ENCODE measurements at places on chromosomes 3 and 15.

GRCh38 chr15:75841626-75842025 lies 1.6 kb upstream of the UBE2Q2 start:
- no peak for DNase-seq

DNA sequence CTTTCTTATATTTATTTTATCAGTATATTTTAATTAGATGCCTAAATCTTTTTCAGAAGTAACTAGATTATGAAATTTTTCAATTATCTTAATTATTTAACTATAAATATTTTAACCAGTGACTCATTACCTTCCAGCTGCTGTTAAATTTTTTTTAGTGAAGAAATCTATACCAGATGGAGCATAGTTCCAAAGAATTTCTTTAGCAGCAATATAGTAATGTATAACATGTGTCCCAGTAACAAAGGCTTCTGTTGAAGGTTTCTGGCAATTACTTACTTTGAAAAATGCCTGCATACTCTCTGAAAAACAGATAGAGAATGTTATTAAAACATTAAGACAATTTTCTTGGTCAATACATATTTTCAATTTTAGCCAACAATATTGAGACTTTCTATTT lies 45.1 kb upstream of the CP start:
- no peak for DNase-seq

- no peak for DNase-seq
These were observed 198.3 kb downstream of the UBE3A start for GRCh38 chr15:25240461-25241021.

DNA sequence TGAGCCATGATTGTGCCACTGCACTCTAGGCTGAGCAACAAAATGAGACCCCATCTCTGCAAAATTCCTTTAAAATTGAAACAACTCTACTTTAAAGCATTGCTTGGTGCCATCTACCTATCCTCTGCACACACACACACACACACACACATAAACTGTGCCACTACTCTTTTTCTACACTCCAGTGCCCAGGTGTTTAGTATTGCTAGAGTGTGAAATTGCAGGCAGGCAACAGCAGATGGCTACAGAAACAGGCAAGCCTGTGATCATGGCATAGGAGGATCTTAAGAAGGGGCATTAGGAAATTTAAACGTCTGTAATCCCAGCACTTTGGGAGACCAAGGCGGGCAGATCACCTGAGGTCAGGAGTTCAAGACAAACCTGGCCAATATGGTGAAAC lies 39.0 kb downstream of the SIDT1 start:
- DNase-seq = no peak

DNA sequence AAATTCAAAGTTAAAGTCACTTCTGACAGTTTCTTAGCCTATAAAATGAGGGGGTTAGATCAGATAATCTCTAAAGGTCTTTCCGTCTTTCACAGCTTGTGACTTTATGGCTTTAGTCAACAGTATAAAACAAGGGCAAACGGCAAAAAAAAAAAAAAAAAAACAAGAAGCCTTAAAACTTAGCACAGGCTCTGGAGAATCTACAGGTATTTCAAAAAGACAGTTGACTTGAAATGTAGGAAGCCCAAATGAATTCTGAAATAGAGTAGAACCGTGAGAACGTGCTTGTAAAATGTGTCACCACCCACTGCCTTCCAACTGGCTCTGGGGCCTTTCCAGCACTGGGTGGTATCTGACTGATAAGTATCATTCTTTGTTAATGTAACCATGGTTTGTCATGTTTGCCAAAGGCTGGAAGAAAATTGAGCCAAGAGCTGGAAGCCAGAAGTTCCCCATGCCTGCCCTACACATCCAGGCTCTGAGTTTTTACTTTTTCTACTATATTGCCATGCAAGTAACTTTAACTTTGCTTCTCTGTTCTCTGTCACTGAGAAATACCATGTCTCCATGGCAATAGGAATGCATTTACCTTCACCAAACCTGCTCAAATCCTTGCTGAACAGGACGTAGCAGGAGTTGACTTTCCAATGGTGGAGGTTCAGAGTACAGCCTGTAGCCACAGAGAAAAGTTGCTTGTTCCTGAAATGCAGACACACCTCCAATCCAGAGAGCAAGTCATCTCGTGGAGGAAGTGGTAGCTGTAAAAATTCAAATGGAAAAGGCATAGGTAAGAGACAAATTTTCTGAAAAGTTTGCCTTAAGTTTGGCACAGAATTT lies 35.8 kb upstream of the THSD4 start:
- DNase-seq = no peak

GRCh38 chr15:70286113-70286806 lies 188.5 kb upstream of the TLE3 start:
- DNase-seq = no peak

DNA sequence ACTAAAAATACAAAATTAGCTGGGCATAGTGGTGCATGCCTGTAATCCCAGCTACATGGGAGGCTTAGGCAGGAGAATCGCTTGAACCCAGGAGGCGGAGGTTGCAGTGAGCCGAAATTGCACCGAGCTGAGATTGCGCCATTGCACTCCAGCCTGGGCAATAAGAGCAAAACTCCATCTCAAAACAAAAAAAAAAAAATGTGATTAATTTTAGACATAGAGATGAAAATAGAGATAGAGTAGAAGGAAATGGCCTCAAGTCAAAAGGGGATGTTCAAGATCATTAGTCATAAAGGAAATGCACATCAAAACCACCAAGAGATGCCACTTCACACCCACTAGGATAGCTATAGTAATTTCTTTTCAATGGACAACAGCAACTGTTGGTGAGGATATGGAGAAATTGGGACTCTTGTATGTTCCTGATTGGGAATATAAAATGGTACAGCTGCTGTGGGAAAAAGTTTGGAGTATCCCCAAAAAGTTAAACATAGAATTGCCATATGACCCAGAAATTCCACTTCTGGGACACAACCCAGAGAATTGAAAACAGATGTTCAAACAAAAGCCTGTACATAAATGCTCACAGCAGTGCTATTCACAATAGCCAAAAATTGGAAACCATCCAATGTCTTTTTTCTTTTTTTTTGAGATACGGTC lies 55.4 kb downstream of the ABHD2 start:
- no peak for DNase-seq

DNA sequence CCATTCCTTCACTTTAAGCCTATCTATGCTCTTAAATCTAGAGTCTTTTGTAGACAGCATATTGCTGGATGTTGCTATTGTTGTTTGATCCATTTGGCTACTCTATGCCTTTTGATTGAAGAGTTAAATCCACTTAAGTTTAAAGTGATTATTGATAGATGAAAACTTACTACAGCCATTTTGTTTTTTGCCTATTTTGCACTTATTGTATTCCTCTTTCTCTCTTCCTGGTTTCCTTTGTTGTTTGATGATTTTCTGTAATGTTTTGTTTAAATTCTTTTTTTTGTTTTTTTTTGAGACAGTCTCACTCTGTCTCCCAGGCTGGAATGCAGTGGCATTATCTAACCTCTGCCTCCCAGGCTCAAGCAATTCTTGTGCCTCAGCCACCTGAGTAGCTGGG lies 19.8 kb downstream of the IQCF6 start:
- no peak for DNase-seq

DNA sequence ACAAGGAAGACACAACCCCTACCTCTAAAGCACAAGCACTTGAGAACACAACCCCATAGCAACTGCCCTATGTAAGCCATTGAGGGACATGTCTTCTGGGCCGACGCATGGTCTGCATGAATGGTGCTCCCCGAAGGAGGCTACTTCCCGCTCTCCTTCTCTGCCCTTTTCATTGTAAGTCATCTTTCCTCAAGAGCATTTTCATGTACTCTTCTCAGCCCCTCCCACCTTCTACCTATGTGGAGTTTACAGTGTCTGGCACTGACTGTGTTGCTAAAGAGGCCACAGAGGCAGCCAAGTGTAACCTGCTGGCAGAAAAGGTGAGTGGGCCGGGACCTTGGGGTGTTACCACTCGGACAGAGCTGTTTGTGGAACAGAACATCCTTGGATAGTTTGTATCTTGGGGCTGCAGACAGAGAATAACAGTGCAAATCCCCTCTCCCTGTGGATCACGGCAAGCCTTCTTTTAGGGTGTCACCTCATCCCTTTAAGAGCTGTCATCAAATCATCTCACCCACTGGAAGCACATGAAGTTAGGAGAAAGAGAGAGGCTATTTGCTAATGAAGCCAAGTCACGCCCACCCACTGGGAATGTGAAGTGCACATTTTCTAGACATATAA lies 5.6 kb downstream of the AHSG start:
- DNase-seq = no peak

DNA sequence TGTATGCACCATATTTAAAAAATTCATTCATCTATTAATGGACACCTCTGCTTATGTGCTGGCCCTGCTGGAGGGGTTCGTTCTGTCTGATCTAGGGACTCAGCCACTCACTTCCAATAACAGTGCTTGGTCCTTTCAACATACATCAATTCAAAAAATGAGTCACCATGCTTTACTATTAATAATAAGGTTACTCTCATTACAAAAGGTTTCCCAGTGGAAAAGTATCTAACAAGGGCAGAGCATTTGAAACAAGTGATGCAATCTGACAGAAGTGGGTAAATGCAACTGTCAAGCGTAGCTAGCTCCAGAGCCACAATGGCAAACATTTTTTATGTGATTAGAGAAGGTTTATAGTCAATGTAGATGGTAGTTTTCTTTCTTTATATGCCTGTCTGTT lies 67.9 kb upstream of the TNIK start:
- no peak for DNase-seq

DNA sequence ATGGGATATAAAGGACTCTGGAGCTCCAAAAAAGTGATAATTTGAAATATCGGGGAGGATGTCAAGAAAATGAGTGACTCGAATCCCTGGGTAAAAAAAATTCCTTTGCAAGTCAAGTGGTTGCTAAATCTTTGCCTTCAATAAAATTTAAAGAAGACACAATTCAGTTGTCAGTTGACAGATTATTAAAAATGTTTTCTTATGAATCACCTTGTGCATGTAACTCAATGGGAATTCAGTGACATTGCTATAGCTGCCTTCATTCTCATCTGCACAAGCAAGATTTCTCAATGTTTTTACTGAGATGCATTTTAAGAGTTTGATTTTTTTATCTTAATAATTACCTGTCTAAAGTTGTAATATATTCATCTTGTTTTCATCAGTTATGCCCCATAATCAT lies 264.0 kb upstream of the IL12A start:
- no peak for DNase-seq

- DNase-seq = no peak
These were observed 285.1 kb upstream of the STAC start for GRCh38 chr3:36095238-36095637.

DNA sequence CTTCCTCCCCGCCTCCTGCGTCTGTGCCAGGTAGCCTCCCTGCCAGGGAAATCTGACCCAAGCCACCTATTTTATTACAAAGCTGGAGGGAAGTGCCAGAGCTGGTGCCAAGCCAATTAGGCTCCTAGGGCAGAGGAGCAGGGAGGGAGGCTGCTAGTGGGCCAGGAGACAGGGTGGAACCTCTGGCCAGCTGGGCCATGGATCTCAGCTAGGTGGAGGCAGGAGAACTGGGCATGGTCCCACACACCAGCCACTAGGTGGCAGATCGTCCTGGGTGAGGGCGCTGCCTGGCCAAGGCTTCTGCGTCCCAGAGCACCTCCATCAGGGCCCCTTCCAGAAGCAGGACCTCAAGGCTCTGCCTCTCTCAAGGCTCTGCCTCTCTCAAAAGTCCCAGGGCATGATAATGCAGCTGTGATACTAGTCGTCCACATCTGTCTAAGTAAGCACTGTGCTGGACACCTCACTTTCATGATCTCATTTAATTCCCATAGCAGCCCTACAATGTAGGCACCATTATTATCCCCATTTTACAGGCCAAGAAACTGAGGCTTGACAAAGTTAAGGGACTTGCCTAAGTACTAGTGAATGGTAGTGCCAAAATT lies 4.5 kb upstream of the RFT1 start:
- DNase-seq = peak; percentile 58

- DNase-seq = no peak
These were observed 58.3 kb downstream of the CDC25A start for GRCh38 chr3:48129921-48130320.

- DNase-seq = no peak
These were observed 11.2 kb upstream of the ACTL6A start for GRCh38 chr3:179551349-179552105.

- DNase-seq = no peak
These were observed 7.0 kb downstream of the RHCG start for GRCh38 chr15:89489376-89489775.

DNA sequence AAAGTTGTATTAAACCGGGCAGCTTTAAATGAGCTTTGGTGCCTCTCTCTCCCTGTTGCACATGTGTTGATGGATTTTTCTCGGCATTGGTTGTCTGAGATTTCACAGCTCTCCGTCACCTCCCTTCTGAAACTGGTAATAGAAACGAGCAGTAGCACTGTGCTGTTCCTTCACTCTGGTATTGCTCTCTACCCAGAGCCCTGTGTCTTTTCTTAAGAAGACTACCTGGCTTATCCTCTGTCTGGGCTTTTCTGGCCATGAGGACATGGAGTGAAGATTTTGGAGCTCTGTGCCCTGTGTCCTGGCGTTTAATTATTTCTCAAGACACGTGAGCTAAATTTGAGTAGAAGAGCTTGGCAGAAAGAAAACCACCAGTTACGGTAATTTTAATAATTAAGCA lies 209.6 kb upstream of the EIF1B start:
- DNase-seq = no peak

DNA sequence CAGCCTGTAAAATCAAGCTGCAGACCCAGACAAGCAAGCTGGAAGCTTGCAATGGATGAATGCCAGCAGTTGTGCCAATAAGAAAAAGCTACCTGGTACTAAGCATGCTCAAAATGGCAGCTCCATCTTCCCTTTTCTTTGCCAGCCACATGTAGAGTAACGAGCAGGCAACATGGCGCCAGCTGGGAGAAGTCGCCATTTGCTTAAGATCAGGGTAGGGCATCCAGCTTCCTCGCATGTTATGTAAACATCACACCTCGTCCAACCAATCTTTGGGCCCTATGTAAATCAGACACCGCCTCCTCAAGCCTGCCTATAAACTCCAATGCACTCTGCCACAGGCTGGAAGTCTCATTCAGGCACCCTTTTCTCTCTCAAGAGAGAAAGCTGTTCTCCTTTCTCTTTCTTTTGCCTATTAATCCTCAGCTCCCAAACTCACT lies 973.9 kb downstream of the FHIT start:
- no peak for DNase-seq

- DNase-seq = no peak
These were observed 524 bp downstream of the MRPS11 start for GRCh38 chr15:88467935-88468528.

- no peak for DNase-seq
These were observed 52.1 kb upstream of the TAMM41 start for GRCh38 chr3:11898611-11899325.
